ENCODE measurements at places on chromosomes 3 and 15.

DNA sequence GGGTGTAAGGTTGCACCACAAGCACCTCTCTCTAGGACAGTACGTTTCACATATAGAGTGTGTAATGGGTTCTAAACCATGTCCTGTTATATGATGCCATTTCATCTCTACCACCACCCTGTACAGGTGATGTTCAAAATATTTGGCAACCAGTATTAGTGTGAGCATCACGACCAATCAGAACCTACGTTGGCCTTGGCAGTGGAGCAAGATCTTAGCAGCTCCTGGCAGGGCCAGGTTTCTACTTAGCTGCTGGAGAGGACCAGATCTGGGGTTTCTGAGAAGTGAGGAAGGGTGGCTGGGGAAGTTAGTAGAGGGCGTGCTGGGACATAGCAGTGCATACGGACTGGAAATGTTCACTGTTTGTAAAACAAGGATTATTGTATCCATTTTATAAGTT, 23.1 kb upstream of the MITF start:
- no peak for DNase-seq

DNA sequence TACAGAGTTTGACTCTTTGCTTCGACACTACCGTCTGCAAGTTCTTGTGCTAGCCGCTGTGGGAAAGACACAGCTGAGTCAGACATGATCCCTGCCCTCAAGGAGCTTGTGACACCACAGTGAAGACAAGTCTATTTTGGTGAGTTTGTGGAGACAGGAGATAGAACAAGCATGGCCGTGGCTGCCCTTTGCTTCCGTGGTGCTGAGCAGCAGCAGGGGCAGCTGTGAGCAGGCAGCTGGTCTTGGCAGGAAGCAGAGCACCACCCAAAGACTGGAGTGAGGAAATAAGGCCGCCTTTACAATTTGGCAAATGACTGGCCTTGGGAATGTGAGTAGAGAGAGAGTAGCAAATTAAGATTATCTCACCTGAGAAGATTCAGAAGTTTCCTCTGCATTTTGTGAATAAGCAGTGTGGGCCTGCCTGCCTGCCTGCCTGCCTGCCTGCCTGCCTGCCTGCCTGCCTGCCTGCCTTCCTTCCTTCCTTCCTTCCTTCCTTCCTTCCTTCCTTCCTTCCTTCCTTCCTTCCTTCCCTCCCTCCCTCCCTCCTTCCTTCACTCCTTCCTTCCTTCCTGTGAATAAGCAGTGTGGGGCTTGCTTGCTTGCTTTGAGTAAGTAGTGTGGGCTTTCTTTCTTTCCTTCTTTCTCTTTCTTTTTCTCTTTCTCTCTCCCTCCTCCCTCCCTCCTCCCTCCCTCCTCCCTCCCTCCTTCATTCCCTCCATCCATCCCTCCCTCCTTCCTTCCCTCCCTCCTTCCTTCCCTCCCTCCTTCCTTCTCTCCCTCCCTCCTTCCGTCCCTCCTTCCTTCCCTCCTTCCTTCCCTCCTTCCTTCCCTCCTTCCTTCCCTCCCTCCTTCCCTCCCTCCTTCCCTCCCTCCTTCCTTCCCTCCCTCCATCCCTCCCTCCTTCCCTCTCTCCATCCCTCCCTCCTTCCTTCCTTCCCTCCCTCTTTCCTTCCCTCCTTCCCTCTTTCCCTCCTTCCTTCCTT, 1.6 kb upstream of the GCNT3 start:
- DNase-seq: no peak

GRCh38 chr3:112539825-112540650, 21.7 kb downstream of the ATG3 start:
- DNase-seq: no peak

GRCh38 chr15:42348083-42348482, 11.2 kb upstream of the CAPN3 start:
- peak; percentile 63 for DNase-seq

GRCh38 chr3:13565581-13566452, 16.9 kb downstream of the FBLN2 start:
- no peak for DNase-seq

DNA sequence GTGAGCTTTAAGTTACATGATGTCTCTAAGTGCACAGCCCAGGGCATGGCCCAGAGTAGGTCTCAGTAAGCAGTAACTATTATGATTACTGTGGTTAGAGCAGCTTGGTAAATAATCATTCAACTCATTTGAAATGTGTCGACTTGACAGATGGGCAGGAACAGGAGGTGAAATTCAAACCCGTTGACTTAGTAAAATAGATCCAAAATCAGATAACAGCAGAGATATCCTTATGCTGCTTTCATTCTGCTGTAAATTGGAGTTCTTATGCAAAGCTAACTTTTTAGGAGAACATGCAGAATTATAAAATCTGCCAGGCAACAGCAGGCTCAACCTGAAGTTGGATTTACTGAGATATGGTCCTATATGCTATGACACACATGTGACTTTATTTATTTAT, 118.7 kb upstream of the KLHL25 start:
- no peak for DNase-seq

DNA sequence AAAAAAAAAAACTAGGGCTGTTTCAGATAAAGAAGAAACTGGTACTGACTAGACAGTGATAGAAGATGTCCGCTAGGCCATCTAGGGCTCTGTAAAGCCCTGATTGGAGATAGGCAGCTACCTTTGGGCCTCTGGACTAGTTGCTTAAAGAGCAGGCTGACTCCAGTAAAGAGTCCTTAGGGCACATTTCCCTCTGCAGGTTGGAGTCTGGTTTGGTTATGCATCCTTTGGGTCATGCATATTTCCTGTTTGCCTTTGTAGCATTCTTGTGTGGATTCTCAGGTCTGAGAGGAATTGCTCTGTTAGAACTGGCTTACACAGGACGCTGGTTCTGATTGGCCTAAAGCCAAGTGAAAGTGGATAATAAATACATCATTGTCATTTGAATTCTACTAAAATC, 165.5 kb upstream of the LRRN1 start:
- DNase-seq: no peak

DNA sequence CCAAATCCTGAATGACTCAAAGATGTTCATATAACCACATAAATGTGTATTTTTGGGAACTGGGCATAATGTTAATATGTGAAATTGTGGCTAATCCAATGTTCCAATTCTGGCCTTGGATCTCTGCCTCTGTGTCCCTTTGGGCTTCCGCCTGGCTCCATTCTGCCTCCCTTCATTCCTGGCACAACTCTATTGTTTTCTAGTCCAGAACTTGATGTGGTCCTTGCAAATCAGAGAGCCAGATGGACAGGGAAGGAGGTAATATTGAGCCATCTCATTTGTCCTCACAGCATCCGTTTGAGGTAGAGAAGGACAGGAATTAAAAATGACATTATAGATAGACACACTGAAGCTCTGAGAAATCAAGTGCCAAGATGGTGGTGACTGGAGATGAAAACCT, 355.7 kb upstream of the TBL1XR1 start:
- DNase-seq: no peak

DNA sequence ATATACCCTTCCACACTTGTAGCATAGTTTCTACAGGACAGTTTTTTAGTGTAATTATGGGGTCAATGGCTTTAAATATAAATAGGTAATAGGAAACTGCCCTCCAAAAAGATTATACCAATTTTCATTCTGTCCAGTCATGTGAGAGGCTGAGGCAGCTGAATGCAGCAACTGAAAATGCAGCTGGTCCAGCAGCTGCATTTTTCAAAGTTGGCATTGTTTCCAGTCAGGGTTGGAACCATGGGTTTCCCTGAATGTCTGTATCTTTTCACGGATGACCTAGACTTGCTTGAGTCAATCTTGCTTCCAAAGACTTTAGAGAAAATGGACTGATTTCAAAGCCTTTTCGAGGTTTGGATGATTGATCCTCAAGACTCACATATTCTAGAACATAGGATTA, 9.9 kb upstream of the KNL1 start:
- DNase-seq: peak; percentile 45

- DNase-seq: no peak
Measured at GRCh38 chr3:14988988-14989394, 41.6 kb downstream of the NR2C2 start.

- peak; percentile 83 for DNase-seq
Measured at GRCh38 chr3:128549283-128550112, 56.5 kb upstream of the GATA2 start.

GRCh38 chr3:119759962-119760361, 21.9 kb upstream of the NR1I2 start:
- DNase-seq: no peak

DNA sequence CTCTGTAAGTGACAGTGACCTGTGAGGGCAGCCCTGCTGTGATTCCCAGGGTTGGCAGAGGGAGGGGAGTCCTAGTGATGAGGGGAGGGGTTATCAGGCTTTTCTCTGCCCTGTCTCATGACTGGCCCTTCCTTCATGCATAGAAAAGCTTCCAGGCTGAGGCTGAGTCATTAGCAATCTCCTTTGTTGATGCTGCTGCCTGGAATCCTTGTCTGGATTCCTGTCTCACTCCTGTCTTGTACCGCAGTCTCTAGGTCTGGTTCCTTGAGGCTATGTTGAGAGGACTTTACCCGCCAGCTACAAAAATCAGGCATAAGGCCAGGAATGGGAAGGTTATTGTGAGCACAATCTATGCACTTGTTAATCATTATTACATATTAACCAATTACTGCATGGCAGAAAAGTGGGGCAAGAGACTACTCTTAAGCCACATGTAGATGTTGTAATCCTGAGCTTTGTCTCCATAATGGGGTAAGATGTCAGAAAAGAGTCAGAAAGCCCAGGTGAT, 7.2 kb downstream of the KLHL6 start:
- peak; percentile 75 for DNase-seq

- no peak for DNase-seq
Measured at GRCh38 chr15:88631464-88632028, 7.3 kb upstream of the ISG20 start.

DNA sequence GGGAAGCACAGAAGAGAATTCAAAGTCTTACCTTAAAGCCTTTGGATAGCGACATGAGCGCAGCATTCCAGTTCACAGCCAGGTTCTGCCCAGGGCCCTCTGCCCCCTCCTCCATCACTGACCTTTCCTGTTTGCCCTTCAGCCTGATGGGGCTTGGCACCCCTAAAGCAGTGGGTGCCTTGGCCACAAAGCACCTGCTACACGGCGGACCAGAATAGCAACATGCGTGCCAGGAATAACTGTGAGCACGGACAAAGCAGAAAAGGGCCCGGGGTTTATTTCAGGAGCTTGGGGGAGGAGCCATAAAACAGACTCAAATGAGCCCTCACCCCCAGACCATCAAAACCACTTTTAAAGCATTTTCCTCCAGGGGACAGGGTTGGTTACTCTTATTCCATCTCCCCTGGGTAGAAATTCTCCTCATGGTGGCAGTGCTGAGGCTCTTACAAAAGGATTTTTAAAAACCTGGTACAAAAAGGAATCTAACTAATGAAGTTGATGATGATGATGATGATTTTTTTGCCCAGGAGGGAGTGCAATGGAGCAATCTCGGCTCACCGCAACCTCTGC, 135.4 kb downstream of the KLF13 start:
- DNase-seq: no peak

DNA sequence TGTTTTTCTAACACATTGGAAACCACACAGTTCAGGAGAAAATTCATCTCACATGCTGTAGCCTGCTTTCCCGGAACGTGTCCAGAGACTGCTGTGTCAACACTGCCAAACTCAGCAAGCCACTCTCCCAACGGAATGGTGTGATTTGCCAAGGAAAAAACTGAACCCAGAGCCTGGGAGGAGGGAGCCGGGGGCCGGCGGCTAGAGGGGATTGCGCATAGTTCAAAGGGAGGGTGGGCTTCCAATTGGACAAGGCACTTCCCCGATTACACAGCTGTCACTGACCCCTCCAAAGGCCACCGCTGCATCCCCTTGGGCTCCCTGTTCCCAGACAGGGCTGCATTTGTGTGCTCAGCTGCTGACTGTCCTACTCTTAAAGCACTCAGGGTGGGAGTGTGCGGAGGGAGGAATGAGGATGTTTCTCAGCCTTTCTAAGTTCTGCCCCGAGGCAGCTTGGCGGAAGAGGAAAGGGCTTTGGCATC, 256.2 kb downstream of the ZNF621 start:
- peak; percentile 1 for DNase-seq
